ENCODE measurements at places on chromosomes 7 and 10. TPM values are rescaled to one million over a fixed set of nuclear protein-coding genes. Genes with fewer than 3 reads are reported as not detected.

The ABCC2 gene
- 0.28 TPM for total RNA-seq

The ASB15 gene
- not detected for total RNA-seq

DNA sequence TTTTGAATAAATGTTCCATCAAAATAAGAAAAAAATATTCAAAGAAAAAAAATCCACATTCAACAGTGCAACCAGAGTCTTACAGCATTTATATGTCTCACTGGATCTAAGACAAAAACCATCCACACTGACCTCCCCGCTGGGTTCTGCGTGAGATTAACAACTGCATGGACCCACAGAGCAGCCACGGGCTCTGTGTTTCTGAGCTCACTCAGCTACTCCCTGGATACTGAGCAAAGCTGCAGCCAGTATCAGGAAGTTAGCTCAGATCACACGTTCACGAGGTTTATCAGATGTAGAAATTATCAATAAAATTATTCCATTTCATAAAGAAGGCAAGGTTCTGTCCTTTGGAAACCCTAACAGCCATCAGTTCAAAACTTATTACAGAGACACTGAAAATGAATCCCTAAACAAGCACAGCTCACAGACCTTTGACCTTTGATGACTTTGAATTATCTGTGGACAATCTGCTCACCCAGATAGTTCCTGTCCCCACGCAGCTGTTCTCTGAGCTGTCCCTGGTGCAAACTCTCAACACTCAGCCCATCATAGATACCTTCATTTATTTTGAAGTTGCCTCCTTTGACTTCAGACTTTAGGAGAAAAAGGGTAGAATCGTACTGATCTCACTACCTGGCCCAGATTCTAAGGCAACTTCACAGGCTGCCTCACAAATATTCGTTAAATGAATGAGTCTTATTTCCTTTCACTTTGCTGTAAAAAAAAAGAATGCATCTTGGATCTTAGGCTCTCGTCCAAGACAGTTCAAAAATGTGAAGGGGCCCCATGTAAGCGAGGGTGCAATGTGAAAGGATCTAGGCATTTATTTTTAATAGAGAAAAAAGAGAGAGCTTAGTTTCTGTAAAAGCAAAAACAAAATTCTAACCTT, 67.7 kb upstream of the SVIL start:
- DNase-seq: no peak

GRCh38 chr10:86535132-86535882, 13.7 kb upstream of the WAPL start:
- peak; percentile 91 for DNase-seq

GRCh38 chr10:17349717-17350116, 104.7 kb downstream of the ST8SIA6 start:
- no peak for DNase-seq

DNA sequence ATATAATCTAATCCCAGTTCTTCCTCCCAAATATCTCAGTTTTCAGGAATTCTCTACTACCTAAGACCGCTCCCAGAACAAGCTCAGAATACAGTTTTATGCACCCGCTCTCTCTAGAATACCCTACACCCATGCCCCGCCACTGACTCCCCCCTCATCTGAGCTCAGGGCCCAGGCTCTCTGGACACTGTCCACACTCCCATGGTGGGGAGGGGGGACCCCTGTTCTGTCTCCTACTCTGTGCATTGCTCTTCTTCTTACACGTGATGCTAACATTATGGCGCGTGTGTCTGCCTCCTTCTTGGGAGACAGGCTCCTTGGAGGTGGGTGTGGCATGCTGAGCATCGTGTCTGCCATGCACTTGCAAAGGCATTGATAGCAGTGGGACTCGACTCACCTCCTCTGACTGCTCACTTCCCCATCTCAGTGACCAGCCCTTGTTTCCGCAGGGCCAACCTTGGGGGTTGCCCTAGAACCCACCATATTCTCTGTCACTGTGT, 127.9 kb downstream of the TCERG1L start:
- no peak for DNase-seq

DNA sequence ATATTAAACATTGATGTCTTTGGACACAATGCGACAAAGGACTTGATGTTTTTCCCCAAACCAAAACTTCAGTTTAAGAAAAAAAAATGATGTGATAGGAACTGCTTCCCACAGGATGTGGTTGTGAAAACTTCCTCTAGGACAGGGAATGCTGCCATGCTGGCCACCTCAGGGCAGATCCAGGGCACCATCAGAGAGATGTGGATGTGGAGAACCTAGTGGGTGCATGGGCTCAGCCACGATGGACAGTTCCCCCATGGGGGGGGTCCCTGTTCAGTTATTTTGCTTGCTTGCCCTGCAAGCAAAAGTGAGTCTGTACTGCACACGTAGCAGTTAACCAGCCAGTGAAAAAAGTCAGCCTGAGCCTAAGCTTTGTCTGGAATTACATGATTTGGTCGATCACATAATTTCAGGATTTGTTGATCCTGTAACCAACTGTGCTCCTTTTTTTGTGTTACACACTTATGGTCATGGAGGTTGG, 36.3 kb downstream of the LAMB4 start:
- no peak for DNase-seq

DNA sequence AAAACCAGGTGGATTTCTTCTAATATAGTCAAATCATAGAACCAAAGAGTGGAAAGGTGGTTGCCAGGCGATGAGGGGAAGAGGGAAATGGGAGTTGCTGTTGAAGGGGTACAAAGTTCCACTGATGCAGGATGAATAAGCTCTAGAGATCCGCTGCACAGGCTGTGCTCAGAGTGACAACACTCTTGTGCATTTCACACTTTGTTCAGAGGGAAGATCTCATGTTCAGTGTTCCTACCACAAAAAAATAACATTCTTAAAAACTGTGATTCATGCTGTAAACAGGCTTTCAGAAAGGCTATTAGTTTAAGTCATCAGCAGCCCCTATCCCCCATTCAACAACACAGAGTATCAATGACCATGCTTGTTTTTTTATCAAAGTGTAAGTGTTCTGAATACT, 213.8 kb downstream of the COBL start:
- DNase-seq: no peak

DNA sequence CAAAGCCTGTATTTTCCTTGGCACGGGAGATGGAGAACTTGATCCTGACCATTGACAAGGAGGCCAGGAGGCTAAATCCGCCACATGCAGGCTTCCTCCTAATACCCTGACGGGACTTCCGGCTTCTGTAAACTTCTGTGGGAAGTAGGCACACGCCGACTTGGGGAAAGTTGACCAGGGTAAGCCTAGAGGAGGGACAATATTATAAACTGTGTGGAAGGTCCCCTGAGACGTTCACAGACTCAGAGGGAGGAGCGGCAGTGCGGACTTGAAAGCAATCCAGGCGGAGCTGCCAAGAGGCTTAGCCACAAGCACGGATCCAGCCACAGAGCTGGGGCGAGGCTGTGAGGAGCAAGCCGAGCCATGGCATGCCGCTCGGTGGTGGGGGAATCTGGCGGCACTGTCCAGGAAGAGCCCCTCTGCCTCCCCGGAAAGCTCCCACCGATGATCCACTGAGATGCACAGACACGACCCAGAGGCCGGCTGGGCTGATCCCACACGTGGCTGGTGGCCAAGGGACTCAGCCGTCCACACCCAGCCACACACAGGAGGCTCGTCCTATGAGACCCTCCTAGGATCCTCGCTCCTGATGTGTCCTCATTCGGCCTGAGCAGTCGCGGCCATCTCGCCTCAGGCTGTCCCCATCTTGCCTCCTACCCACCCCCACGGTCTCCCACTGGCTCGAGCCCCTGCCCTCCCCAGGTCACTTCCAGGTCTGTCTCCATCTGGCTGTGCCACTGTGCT, 40.0 kb upstream of the INSIG1 start:
- DNase-seq: no peak

- no peak for DNase-seq
Measured at GRCh38 chr7:101108961-101109360, 17.9 kb upstream of the SERPINE1 start.

GRCh38 chr10:93458821-93459257, 23.3 kb downstream of the MYOF start:
- DNase-seq: peak; percentile 90

GRCh38 chr7:88689821-88690220, 69.7 kb upstream of the ZNF804B start:
- DNase-seq: no peak

All from endodermal cell (in vitro differentiated cells).